Left ventricle myocardium superior (tissue), 1 donor: ENCODE measurements at places on chromosomes 7 and 10.

GRCh38 chr10:103990121-103990520 lies 23.2 kb downstream of the SLK start:
- DNase-seq: no peak

DNA sequence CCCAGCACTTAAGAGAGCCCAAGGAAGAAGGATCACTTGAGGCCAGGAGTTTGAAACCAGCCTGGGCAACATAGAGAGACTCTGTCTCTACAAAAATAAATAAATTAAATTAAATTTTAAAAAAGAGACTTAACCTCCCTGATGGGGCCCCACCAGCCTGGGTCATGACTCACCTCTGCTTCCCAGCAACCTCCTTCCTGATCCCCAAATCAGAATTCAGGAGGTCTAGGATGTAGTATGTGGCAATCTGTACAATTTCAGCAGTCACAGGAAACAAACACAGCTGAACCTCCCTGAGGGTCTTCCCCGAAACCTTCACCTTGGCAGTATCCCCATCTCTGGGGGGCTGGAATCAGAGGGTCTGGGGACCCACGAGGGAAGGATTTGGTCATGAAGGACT lies 9.7 kb upstream of the PPP1R35 start:
- no peak for DNase-seq

DNA sequence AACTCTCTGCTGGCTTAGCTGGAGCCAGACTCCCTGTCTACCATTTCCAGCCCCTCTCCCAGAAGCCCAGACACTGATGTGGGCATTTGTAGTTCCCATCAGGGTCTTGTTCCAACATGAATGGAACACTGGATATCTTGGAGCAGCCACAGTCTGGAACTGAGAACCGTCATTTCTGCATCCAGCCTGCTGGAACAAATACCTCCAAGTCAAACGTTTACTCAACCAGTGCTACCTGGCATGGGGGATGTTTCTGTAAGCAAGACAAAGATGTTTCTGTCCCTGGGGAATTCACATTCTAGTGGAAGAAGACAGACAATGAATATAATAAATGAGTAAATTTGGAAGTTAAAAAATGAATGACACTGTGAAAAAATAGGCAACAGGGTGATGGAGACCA lies 70.8 kb upstream of the ZNF438 start:
- no peak for DNase-seq

DNA sequence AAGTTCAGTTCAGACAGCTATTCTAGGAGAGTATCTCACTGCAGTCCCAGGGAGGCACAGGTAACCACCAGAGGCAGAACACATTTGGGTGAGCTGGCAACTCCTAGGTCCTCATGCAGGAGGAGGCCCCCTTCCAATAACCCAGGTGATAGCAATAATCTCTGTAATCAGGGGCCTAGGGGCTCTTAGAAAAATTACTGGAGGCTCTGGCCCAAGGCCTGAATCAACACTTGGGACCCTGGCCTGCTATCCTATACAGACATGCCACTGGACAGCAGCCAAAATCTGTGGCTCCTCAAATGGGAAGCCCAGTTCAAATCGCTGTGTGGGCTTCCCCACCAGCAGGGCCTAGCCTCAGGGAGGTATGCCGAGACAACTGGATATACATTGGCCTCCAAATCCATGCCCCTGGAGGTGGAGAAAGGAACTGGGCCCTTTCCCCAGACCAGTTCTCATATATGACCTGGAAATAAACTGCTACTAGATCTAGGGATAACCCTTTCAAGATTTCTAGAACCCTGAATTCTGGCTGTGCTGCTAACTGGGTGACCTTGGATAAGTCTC lies 1.6 kb downstream of the AVPI1 start:
- no peak for DNase-seq

GRCh38 chr10:6072215-6072934 lies 10.2 kb upstream of the IL2RA start:
- DNase-seq: no peak

DNA sequence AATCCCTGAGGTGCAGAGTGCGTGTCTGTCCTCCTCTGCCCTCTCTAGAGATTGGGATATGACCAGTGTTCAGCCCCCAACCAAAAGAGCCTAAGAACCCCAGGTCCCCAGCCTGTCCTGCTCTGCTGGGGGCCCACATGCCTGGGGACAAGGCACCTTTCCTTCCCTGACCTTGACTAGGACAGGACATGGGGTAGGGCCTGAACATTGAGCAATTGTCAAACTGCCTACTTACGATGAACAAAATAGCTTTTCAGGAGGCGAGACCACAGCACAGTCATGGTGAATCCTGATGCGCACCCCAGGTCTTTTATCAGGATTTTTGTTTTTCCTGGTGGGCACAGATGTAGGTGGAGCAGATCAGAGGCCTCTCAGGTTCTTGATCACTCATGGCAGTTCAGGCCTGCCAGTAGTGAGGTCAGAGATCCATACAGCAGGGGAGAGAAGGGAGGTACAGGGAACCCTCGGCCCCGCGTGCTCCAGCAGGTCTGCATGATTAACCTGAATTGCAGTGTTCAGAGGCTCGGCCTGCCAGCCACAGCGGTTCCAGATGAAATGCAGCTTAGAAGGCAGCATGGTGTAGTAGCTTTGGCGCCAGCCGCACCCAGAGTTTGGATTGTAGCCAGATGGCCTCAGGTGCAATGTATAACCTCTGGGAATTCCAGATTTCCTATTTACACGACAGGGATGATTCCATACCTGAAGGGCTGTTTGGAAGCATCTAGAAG lies 191.3 kb downstream of the CUX1 start:
- no peak for DNase-seq

GRCh38 chr7:130349911-130350782 lies 5.5 kb downstream of the CPA5 start:
- DNase-seq: no peak

DNA sequence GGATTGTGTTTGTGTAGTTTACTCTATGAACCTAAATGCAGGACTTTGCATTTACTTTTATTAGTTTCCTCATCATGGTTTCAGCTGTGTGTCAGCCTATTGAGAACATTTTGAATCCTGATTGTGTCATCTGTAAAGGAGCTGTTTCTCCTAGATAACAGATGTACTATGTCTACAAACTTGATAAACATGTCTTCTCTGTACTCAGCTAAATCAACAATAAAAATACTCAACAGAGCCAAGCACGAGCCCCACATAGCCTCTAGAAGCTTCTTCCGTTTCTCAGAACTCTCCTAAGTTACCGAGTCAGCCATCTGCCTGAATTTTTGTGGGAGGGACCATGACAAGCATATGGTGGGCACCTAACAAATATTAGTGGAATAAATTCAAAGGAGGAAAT lies 234.7 kb downstream of the SKAP2 start:
- no peak for DNase-seq

DNA sequence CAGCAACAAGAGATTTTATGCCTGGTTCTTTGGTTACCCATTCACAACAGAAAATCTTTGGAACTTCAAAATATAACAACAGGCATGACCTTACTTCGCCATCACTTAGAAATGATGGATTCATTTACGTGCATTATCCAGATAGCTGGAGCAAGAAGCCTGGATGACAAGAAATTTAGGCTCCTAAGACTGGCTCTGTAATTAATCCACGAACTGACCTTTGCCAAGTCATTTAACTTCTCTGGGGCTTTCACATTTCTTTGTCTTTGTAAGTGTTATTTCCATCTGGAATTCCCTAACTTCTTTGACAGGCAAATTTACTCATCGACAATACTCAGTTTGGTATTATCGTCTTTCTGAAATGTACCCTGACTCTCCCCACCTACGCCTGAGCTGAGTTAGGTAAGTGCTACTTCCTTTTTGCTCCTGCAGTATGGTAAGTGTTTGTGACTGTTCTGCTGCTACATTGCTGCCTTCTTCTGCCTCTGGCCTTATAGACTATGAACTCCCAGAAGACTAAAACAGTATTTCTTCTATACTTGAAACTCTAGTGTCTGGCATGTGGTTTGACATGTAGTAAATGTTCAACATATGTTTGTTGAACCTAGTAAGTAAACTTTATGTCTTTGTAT lies 5.5 kb upstream of the MDFIC start:
- DNase-seq: no peak

- no peak for DNase-seq
Observed at GRCh38 chr10:109784236-109784635, 139.1 kb downstream of the XPNPEP1 start.

DNA sequence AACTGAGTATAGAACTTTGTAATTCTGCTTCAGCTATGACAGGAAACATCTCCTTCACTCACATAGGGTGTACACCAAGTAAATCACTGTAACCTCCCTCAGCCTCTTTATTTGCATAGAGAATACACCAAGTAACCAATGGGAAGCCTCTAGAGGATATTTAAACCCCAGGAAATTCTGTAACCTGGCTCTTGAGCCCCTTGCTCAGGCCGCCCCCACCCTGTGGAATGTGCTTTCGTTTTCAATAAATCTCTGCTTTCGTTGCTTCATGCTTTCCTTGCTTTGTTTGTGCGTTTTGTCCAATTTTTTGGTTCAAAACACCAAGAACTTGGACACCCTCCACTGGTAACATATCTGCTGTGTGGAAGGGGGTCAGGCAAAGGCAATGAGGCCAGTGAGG lies 60.2 kb downstream of the CLRN3 start:
- DNase-seq: no peak

DNA sequence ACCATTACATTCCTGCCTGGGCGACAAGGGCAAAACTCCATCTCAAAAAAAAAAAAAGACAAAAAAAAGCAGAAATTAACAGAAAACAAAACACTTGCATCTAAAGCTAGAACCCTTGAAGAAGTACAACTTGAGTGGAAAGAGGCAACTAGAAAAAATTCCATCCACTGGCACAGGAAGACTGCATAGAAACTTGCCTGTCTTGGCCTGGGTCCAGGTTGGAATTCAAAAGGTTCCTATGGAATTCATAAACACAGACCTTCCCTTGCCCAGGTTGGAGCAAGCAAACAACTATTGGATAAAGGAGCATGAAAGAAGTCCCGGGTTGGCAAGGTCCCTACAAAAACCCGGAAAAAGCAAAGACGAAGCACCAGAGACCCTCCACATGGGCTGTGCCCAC lies 69.8 kb downstream of the CCDC71L start:
- no peak for DNase-seq

GRCh38 chr10:127276794-127277462 lies 80.5 kb upstream of the INSYN2A start:
- no peak for DNase-seq

GRCh38 chr7:45039106-45039505 lies 39.1 kb downstream of the CCM2 start:
- DNase-seq: no peak

DNA sequence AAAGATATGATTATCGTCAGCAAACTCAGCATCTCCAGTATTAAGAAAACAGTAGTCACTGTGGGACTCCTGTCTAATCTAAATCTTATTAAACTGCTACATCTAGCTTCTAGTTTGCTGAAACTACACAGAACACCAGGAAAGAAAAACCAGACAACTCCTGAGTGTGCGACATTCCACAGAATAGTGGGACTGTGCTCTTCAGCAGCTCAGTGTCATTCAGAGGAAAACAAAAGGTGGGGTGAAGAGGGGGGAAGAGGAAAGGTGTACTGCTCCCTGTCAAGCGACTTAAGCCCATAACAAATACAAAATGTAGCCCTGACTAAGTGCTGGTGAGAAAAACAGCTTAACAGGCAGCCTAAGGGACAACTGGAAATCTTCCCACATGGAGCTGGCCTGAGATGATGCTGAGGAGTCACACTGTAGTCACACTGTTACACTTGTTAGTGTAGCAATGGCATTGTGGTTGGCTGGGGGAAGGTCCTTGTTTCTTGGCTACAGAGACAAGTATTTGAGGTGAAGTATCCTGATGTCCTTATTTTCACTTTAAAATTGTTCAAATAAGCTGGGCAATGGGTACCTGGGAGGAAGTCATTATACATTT lies 135.5 kb downstream of the USP6NL start:
- no peak for DNase-seq

DNA sequence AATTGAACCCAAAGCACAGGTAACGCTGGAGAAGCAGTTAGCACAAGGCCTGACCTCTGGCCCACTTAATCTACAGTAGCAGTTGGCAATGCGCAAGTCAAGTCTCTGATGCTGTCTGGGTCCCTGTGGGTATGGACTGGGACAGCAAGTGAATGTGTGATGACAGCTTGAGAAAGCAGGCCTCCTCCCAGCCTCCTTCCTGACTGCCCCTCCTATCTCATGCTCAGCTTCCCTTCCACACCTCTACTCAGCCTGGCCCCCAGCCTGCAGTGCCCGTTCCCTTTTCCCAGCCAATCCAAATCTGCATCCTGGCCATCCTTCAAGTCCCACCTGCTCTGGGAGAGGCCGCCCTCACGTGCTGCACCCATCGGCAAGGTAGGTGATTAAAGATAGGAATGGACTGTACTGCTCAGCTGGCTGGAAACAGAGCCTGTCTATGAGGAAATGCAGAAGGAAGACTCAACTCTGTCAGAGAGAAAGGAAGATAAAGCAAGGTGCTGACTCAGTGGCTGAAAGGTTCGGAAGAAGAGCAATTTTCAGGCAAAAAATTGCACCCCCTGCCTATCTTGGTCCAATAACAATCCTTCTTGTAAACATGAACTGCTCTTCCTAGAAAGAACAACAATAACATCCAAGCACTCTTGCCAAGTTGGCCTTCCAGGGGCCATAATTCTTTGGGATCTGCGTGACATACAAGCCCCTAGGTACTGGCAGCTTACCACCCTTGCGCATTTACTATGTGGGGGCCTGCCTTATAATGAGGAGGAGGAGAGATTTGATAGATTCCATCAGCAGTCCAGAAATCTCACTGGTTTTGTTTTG lies 16.6 kb upstream of the FGFR2 start:
- DNase-seq: no peak

DNA sequence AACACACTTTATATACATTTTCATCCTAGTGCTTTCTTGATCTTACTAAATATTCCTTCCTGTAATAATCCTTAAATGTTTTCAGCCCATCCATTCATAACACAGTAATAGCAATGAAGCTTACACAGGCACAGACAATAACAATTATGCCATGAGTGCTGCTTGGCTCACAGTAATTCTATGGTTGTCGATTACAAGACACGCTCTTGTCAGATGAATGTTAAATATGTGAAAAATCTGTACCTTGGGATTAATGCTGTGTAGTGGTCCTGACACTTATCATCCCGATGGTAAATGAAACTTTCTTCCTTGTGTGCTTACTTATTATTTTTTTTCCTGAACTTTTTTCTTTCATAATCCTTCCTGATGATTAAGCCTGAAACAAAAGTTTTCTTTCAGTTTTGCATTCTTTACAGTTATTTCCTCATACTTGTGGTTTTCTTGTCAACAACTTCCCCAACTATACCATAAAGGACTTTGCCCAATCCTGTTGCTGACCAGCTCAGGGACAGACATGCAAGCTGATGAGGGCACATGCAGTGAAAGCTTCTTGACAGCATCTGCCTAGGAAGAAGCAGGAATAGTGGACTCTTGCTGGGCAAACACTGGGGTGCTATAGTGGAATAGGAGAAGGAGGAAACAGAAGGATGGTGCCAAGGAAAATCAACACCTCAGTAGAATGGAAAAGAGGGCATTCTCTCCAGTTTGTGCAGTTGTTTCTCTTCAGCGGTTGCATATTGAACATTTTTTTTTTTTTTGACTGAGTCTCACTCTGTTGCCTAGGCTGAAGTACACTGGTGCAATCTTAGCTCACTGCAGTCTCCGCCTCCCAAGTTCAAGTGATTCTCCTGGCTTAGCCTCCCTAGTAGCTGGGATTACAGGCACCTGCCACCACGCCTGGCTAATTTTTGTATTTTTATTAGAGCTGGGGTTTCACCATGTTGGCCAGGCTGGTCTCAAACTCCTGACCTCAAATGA lies 6.7 kb upstream of the MGAM2 start:
- no peak for DNase-seq

- DNase-seq: no peak
Observed at GRCh38 chr7:37450035-37450434, 1.4 kb upstream of the ELMO1 start.

GRCh38 chr7:50119815-50120637 lies 27.0 kb upstream of the ZPBP start:
- no peak for DNase-seq

GRCh38 chr10:114131094-114131493 lies 42.9 kb downstream of the CCDC186 start:
- no peak for DNase-seq
